SK-N-DZ (cell line): ENCODE measurements at places on chromosomes 2 and 18.

DNA sequence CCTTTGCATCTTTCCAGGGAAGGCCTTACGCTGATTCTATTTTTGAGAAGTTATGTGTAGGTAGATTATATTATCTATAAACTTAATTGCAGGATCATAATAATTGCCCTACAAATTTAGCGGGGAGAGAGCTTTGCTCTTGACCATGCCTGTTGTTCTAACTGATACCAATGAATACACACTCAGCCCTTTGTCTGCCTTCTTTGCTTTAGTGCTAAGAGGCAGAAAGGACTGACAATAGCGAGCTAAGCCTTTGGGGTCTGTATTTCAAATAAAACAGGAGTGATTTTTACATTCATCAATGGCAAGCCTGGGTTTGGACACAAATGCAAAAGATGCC, 115.3 kb upstream of the STON1 start:
- no peak for DNase-seq

DNA sequence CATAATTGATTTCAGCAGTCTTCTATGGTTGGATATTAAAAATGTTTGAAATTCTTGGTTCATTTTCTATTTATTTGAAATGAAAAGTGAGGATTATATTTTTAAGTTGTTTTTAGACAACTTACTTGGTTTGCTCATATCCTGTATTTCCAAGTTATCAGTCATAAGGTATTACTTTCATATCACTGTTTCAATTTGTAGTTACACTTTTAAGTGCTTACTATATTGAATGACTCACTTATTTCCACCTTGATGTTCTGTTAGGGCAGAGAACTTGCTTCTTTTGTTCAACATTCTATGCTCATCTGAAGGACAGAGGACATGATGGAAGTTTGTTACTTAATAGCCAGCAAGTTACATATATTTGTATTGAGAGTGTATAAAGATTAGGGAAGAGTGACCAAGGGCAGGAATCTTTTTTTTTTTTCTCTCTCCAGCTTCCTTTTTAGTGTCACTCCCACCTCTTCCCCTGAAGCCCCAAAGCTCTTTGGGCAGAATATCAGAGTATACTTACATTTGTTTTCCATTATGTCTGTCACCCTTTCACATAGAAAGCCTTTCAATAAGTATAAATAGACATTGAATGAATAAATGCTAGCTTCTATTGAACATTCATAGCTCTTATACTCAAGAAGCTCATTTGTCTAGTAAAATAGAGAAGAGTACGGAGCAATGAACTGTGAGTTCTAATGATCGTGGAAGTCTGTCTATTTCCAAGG, 28.1 kb downstream of the PIK3C3 start:
- DNase-seq, result no peak

DNA sequence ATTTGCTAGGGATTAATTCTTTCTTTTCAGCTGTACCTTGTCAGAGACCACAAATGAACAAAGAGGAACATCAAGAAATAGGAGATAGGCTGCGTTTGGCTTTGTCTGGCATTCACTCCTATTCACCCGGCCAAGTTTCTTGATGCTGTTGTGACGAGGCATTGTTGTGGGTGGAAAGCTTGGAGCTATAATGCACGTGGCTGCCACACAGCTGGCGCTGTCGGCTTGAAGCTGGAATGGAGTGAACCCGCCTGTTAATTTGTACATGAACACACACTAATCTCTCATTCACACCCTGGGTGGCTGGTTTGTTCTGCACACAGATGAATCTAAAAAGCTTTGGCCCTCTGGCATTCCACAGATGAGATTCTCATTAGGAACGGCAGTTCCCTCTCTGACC, 274.9 kb upstream of the GYPC start:
- no peak for DNase-seq

GRCh38 chr2:10658041-10658913, 31.5 kb downstream of the NOL10 start:
- no peak for DNase-seq

GRCh38 chr2:200396781-200397242, 90.3 kb downstream of the SPATS2L start:
- no peak for DNase-seq

DNA sequence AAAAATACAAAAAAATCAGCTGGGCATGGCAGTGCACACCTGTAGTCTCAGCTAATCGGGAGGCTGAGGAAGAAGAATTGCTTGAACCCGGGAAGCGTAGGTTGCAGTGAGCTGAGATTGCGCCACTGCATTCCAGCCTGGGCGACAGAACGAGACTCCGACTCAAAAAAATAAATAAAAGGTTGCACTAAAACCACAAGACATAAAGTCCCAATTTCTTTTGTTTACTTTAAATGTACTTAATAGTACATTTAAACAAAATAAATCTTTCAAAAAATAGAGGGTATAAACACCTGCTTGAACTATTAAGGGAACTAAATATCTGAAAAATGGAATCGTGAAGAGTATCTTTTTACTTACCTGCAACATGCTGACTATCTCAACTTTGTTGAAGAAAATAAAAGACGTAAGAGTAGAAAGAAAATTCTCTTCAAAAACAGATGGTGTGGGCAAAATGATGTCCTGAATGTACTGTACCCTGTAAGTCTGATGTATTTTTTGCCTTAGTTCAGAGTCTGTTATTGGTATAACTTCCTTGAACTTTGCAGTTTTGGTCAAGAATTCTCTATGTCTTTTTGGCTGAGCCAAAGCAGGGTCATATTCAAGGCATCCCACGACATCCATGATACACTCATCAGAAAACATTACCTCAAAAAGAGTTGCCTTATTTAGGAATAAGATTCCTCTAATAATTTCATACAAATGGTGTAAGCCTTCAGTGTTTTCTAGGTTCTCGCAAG, 19.2 kb downstream of the PPP4R3B start:
- DNase-seq, result no peak

GRCh38 chr2:219689676-219690628, 62.5 kb downstream of the SLC4A3 start:
- DNase-seq, result peak; percentile 51

- no peak for DNase-seq
Measured at GRCh38 chr2:173898178-173898668, 67.0 kb downstream of the SP3 start.

DNA sequence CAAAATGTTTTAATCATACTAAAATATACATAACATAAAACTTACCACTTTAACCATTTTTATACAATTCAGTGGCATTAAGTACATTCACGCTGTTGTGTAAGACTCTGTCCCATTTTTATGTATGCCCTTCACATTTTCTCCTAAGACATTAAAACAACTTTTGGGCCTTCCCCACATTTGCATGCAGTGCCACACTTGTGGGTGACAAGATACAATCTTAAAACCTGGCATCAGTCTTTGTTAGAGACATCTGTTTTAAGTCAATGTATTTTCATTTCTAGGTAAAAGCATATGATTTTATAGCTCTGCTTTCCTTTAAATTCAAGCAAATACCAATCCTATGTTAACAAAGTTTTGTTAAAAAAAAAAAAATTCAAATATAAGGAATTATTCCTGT, 17.3 kb downstream of the SPRED2 start:
- no peak for DNase-seq
